Activated T-cell treated with anti-CD3 and anti-CD28 coated beads for 1 hour (primary cell): ENCODE measurements at places on chromosomes 6 and 20.
A peak's percentile ranks its signal among the peaks of the same experiment; 100 is the strongest.

DNA sequence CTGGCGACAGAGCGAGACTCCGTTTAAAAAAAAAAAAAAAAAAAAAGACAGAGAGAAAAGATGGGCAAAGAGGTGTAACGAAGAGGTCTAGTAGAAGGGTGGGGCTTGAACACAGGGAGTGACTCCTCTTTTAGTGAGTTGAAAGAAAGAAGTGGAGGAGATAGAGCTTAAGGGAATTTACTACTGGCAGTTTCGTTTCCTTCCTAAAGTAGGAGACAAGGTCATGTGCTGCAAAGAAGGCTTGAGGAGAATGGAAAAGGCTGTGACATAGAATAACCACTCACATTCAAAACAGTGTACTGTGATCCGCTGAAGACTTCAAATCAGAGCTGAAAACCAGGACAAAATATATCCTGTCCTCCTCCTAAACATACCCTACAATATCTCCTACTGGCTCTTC lies 63.8 kb upstream of the EIF2S2 start:
- DNase-seq = no peak

DNA sequence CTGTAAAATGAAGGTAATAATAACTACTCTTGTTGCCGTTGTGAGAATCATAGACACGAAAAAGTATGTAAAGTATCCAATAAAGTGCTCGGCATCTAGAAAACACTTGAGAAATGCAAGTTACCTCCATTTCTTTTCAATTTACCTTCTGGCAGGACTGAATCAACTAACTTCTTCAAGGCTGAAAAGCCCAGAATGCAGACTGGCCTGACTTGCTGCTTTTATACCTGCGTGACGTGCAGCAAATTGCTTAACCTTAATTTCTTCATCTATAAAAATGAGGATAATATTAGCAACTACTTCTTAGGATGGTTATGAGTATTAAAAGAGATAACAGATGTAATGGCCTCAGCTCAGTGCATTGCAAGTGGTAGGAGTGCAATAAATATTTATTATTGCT lies 39.6 kb downstream of the GRIK2 start:
- no peak for DNase-seq

- DNase-seq = no peak
Measured at GRCh38 chr20:22339091-22339881, 245.1 kb downstream of the FOXA2 start.

DNA sequence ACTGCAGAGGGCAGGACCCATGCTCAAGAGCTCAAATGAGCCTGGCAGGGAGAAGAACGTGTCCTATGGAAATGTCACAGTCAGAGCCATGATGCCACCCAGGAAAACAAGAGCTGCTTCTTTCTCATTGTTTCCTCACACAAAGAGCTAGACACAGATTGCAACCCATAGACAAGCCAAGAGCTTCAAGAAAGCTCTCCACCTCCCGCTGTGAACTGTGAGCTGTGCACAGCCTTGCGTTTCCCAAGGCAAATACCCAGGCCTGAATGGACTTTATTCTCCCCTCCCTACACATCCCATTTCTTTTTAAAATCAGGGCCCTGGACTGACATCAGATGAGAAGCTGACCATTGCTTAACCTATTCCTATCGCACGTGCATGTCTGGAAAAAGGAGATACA lies 388.8 kb downstream of the RNGTT start:
- no peak for DNase-seq

DNA sequence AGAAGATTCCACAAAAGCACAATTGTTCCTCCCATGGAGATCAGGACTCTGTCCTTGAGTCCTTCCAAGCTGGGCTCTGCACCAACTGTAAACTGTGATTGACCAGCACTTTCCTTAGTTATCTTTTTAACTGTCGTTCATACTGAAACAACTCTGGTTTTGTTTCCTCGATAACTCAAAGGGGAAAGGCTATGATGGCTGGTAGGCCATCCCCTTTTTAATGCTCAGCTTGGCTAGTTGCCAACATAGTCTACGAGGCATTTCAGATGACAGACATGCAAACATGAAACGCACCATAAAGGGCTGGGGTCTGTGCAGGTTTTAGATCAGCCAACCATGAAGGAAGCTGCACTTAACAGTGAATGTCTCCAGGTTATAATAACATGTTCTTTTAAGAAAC lies 497.1 kb upstream of the ARID1B start:
- no peak for DNase-seq

- DNase-seq = no peak
Measured at GRCh38 chr20:5656126-5656525, 94.1 kb upstream of the SHLD1 start.

- DNase-seq = no peak
Measured at GRCh38 chr20:33999025-33999649, 5.4 kb downstream of the RALY start.

DNA sequence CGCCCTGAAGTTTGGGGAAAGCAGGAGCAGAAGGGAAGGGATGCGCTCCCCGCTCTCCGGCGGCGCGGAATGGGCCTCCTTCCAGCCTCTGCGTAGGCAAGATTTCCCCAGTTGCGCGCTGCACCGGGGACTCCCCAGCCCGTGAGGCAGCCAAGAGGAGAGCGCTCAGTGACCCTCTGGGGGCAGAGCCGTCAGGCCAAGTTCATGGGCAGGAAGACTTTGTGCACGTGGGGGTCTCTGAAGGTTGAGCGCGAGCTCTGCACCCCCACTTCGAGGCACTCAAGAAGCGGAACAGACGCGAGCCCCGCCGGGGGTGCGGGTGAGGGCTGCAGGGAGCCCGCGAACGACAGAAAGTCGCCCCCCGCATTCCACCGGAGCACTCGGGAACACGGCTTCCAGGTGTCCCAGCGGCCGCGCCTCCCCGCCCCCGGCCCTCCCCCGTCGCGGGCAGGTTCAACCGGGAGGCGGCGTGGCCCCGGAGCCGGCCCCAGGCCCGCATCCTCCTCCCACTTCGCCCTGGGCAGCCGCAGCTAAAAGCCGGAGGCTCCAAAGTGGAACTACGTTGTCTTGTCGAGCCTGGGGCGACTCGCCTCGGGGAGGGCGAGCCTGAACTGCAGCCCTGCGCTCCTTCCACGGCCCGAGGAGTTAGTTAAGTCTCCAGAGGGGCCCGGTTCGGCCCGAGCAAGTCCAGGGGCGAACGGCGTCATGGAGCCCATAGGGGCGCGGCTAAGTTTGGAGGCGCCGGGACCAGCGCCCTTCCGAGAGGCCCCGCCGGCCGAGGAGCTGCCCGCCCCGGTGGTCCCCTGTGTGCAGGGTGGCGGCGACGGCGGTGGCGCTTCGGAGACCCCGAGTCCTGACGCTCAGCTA lies at the start of gene PPP1R3G:
Gene PPP1R3G (plus strand): TSS at position 561 of the 867 bp plus-strand sequence. CDS start 145 bp downstream, at position 706.
- no peak for DNase-seq

GRCh38 chr20:38680500-38681306 lies 43.6 kb upstream of the SLC32A1 start:
- peak; percentile 14 for DNase-seq

DNA sequence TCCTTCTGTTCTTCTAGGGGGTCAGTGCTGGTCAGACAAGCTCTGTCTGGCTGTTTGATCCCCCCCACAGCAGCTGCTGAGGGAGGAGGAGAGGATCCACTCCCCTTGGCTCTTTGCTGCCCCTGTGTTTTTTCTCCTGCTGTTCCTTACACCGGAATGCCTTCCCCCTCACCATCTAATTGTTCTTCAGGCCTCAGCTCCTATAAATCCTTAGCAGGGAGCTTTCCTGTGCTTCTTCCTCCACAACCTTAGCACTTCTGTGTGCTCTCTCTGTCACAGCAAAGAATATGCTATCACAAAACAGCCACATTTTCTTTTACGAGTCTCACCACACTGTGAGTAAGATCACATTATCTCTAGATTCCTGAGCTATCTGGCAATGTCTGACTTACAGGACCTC lies 196.6 kb downstream of the OTOR start:
- DNase-seq = no peak

DNA sequence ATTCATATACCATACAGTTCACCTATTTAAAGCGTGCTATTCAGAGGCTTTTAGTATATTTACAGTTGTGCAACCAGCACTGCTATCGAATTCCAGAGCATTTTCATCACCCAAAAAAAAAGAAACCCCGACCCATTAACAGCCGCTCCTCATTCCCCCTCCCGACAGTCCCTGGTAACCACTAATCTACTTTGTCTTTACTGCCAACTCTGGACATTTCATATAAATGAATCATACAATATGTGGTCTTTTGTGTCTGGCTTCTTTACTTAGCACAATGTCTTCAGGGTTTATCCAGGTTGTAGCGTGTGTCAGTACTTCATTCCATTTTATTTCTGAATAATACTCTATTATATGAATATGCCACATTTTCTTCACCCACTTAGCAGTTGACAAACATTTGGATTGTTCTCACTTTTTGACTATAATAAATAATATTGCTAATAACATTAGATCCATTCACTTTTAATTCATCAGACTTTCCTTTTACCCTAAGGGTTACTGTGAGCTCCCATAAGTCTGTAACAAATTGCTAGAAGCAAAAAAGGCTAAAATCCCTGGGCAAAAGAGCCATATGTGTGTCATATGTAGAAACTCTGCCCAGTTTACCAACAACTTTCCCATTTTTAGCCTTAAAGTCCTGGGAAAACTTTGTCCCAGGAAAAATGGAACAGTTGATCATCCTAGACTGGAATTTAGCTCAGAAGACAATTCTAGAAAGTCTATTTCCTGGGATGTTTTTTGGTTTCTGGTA lies 23.2 kb upstream of the ROS1 start:
- DNase-seq = no peak

- DNase-seq = no peak
Measured at GRCh38 chr6:56618050-56618449, 24.6 kb downstream of the DST start.

- no peak for DNase-seq
Measured at GRCh38 chr6:119463081-119463626, 113.6 kb upstream of the MAN1A1 start.

- DNase-seq = no peak
Measured at GRCh38 chr6:156269751-156270369, 507.3 kb upstream of the ARID1B start.

GRCh38 chr20:62772990-62773844 lies 23.1 kb upstream of the MRGBP start:
- DNase-seq = no peak

DNA sequence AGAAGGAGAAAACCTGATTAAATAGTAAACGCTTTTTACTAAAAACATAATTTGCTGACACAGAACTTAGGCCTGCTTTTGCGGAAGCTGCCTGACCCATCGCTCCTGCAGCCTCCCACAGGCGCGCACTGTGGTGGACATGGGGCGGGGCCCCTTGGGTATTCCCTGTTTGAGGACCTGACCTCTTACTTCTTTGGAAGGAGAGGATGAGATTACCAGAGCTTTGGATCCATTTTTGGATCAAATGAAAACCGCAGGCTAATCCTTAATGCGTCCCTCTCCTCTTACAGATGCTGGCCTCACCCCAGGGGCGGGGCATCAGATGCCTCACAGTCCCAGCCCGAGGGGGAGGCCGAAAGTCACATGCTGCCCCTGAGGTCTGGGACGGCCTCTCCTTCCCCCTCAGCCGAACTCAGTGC lies 151.0 kb downstream of the SCML4 start:
- no peak for DNase-seq

DNA sequence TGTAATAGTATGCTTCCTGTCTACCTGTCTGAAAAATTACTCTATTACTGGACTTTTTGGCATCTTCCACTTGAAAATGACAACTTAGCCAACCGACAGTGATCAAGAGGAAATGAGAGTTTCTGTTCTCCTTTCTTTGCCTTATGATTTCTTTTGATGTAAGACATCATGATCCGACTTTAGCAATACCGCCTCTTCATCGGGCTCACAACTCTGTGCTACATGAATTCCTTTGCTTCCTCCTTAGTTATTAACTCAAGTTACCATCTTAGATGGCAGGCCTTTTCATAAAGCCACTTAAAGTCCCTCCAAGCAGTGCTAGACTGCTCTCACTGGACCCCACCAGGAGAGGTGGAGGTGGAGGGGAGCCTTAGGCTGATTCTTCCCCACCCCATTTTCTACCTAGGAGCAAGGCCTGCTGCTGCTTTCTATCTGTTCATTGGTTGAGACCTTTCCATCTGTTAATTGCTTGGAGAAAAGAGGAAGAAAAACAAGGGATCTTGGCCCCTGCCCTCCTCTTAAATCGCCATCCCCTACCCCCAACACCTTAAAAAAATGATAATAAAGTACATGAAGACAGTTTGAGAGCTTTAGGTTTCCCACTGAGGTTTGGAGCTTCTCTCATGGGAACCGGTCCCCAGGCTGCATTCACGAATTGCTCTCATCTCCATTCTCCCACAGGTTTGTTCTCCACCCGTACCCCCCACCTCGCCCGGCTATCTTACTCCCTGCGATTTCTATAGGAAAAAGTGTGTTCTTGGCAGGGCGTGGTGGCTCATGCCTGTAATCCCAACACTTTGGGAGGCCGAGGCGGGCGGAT lies 21.6 kb upstream of the MCM3 start:
- DNase-seq = no peak

DNA sequence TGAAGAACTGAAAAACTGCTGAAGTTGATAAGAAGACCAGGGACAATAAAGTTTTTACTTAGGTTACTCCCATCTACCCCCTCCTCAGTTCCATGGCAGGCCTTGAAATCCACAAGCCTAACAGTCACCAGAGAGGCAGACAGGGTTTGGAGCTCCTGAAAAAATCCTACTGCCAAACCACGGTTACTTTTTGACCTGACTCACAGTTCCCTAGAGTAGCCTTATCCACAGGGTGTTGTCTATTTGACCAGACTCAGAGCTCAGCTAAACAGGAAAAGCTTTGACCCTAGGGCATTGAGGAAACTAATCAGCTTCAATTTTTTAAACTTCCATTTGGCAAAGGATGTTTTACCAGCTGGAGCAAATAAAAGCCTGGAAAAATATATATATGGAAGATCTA lies 257.7 kb upstream of the NT5E start:
- no peak for DNase-seq
